ENCODE measurements at places on chromosomes 1 and 21.

DNA sequence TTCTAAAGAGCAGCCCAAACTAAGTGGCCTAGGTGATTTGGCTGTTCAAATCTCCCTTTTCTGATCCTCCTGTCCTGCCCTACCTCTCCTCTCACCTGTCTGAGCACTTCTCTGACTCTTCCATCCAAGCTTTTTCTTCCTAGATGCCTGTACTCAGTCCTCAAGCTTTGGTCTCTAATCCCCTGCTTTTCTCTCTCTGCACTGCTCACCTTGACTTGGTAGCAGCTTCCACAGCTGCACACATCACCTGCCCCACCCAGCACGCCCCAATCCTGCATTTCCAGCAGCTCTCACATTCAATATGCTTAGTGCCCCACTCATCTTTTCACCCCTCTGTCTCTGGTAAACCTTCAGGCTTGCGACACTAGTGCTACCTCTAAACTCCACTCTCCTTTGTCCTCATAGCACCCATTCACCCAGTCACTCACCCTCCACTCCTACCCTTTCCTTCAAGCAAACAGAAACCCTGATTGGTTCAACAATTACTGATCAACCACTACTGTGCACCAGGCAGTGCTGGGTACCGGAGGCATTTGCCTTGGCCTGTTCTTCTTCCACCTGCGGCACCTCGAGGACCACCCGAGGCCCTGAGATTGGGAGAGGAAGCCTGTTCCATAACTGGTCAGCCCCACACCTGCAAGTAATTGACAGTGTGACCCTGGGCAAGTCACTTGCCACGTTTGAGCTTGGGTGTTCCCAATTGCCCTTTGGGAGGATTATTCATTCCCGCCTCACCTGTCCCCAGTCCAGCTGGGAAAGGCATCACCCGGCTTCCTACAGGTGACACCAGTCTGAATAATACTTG, 136.1 kb upstream of the EDN2 start:
- DNase-seq = no peak

DNA sequence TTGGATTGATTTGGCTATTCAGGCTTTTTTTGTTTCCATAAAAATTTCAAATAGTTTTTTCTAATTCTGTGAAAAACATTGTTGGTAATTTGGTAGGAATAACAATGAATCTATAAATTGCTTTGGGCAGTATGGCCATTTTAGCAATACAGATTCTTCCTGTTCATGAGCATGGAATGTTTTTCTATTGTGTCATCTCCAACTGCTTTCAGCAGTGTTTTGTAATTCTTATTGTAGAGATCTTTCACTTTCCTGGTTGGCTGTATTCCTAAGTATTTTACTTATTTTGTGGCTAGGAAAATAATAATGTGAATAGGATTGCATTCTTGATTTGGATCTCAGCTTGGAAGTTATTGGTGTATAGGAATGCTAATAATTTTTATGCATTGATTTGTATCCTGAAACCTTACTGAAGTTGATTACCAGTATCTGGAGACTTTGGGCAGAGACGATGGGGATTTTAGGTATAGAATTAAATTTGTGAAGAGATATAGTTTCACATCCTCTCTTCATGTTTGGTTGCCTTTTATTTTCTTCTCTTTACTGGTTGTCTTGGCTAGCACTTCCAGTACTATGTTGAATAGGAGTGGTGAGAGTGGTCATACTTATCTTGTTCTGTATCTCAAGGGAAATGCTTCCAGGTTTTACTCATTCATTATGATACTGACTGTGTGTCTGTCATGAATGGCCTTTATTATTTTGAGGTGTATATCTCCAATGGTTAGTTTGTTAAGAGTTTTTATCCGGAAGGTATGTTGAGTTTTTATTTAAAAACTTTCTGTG, 57.3 kb downstream of the DRAM2 start:
- DNase-seq = peak; percentile 69

DNA sequence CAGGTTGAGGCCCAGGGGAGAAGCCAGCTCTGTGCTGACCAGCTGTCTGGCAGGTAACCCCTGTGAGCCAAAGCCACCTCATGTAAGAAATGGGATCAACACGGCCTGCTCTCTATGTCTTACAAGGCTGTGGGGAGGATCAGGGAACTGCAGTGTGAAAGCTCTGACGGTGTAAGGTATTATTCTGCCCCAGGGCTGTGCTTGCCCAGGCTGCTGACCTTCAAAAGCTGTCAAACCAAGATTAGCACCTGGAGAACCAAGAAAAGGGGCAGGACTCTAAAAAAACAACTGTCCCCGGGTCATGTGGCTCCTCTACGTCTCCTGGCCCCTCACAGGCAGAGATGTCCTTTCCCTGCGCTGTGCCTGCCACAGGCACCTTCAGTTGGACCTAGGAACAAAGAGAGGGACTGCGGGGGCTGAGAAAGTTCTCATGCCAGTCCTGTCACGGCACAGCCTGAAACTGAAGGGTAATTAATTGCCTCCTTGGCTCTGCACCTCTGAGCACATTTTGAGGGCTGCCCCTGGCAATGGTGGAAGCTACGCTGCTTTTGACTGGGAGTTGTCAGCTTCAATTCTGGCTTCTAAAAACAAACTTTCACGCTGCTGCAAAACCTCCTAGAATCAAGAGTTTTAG, 77.6 kb downstream of the PGBD5 start:
- no peak for DNase-seq

DNA sequence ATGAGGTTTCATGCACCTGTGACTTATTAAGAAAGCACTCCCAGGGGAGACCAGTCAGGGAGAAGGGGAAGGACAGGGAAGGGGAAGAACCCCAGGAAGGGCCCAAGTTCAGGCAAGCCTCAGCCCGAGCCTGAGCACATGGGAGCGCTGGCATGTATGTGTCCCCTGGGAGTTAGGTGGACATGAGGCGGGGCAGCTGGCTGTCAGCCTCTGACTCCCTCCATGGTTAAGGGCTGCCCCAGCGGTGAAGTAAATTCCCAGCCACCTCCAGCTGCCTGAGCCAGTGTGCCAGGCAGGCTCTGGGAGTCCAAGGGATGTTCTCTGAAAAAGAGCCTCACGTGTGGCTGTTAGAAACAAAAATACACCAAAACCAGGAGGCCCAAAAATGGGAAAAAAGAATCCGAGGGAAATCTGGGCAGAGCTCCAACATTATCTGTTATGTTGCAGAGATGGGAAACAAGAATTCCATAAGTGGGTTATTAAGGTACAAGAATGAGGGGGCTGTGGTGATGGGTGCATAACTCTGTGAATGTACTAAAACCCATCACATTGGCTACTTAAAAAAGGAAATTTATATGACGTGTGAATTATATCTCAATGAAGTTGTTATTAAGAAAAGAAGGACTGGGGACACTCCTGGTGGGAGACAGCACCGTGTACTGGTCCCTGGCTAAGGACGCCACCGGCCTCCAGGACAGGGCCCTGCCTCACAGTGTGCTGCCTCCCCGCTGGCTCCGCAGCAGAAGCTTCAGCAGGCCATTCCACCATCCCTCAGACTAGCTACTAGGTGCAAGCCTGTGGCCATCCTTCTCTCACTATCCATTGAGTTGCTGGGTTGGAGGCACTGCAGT, 18.7 kb downstream of the DMRTB1 start:
- no peak for DNase-seq

DNA sequence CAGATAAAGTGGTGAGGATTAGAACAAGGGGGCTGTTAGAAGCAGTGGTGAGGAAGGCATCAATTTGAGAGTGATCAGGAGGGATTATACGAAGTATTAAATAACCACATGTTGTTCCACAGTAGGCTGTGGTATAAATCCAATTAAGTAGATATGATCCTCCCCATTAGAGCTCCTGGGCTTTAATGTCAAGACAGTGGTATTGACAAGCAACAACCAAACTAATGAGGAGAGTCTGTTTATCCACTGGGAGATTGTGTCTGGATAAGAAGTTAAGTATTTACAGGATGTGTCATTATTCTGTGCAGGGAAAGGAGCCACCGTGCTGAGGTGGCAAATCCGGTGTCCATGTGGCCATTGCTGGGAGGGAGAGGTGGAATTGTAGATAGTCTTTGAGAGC, 5.8 kb downstream of the ACTN2 start:
- DNase-seq = no peak

- no peak for DNase-seq
Observed at GRCh38 chr1:75438355-75438754, 172.6 kb downstream of the SLC44A5 start.

DNA sequence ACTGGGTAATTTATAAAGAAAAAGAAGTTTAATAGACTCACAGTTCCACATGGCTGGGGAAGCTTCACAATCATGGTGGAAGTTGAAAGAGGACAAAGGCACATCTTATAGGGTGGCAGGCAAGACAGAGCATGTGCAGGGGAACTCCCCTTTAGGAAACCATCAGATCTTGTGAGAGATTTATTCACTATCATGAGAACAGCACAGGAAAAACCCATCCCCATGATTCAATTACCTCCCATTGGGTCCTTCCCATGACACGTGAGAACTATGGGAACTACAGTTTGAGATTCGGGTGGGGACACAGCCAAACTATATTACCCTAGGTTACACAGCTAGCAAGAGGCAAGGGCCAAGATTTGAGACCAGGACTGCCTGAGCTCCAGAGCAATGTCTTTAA, 30.4 kb upstream of the SOX13 start:
- no peak for DNase-seq

- no peak for DNase-seq
Observed at GRCh38 chr1:228979774-228980173, 244.5 kb downstream of the RHOU start.

GRCh38 chr1:6497215-6497866, 5.9 kb upstream of the PLEKHG5 start:
- DNase-seq = no peak

DNA sequence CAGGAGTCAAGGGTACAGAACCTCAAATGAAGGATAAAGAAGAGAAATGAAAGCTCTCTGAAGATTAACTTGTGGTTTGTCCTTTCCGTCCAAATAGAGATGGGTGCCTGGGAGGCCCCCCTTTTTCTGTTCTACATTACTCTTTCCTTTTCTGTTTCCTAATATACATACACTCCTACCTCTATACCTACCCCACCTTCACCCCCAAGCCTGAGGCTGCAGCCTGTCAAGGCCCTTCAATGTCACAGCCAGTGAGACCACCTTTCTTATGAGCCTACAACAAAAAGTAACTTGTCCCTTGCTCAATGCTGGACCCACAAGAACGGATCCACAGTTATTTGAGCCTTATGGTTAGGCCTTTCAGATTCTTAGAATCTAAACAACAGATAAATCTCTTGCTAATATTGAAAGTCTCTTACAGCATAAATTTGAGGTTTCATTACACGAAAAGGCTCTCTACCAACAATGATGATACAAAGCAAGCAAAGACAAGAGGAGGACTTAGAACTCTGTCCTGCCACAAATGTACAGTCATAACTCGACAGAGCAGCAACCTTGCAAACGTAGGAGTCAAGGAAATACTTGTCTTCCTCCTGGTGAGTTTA, 4.1 kb upstream of the TRAF3IP3 start:
- no peak for DNase-seq

- peak; percentile 45 for DNase-seq
Observed at GRCh38 chr1:162709870-162710269, 77.6 kb downstream of the DDR2 start.

- DNase-seq = no peak
Observed at GRCh38 chr1:160404094-160404493, 3.7 kb downstream of the VANGL2 start.

DNA sequence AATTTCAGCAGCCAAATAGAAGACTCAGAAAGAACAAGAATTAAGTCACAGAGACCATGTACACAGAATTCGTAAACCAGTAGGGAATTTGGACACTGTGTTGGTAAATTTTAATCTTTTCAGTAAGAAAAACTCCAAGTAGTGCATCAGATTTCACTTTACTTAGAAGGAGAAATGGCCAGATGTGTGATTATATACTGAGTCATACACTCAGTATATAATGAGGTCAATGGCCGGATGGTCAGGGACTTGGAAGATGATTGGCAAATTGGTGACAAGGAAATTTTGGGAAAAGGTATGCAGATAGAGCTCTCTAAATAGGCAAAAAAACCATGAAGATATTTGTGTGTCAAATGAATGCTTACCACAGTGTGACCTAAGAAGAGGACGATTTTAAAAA, 399.8 kb upstream of the LRRC7 start:
- DNase-seq = no peak

GRCh38 chr1:24749886-24750285, 4.6 kb downstream of the CLIC4 start:
- DNase-seq = no peak
